ENCODE measurements at places on chromosomes 3 and 15. TPM values are rescaled to one million over a fixed set of nuclear protein-coding genes. Genes with fewer than 3 reads are reported as not detected.

DUOXA2 gene
- total RNA-seq: not detected

TM4SF4 gene
- total RNA-seq: 36.5 TPM

DPH3 gene
- total RNA-seq: 19.6 TPM

CLDN11 gene
- not detected for total RNA-seq

P2RY14 gene
- not detected for total RNA-seq

AGBL1 gene
- not detected for total RNA-seq

ZBED2 gene
- 0.18 TPM for total RNA-seq

MOBP gene
- 0.02 TPM for total RNA-seq

TRANK1 gene
- total RNA-seq: 1.7 TPM
